ENCODE measurements at places on chromosomes 5 and 9.

- no peak for DNase-seq
Measured at GRCh38 chr9:130549093-130549735, 30.2 kb upstream of the FUBP3 start.

- DNase-seq, result peak; percentile 41
Measured at GRCh38 chr5:31811210-31811609, 172.3 kb downstream of the PDZD2 start.

DNA sequence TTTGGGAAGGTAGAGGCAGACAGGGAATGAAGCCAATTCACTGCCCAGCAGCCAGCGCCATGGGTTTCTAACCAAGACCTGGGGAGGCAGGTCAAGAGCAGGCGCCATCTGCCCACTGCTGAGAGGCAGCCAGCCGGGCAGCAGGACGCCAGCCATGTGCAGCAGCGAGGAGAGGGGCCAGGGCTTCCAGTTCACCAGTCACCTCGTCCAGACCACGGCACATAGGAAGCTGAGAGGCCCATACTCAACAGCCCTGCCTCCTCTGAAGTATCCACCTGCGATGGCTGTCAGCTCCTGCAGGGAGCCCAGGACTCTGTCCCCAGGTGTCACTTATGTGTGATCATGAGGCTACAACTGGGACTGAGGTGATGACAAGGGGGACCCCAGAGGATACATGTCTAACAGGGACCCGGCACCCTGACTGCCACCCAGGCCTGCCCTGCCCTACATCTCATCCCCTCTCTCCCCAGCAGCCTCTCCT lies 30.1 kb downstream of the IPPK start:
- no peak for DNase-seq

DNA sequence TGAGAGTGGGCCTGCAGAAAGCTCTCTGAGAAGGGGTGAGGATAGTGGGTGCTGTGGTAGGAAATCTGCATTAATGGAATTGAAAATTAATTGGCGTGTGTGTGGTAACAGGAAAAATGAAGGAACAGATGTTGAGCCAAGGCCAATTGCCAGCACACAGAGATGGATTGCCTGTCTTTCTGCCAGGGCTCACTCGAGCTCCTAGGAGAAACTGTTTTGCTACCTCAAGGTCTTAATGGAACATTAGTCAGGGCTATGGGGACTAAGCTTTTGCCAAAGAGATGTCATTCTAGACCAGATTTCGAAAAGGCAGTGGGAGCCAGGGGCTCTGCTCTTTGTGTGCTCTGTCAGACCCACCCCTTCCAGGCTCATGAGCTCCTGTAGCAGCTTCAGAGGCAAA lies 124.0 kb upstream of the EFNA5 start:
- DNase-seq, result no peak

- DNase-seq, result no peak
Measured at GRCh38 chr5:111505096-111505495, 7.2 kb downstream of the STARD4 start.

- DNase-seq, result peak; percentile 52
Measured at GRCh38 chr5:179870403-179870903, 11.8 kb upstream of the MRNIP start.

DNA sequence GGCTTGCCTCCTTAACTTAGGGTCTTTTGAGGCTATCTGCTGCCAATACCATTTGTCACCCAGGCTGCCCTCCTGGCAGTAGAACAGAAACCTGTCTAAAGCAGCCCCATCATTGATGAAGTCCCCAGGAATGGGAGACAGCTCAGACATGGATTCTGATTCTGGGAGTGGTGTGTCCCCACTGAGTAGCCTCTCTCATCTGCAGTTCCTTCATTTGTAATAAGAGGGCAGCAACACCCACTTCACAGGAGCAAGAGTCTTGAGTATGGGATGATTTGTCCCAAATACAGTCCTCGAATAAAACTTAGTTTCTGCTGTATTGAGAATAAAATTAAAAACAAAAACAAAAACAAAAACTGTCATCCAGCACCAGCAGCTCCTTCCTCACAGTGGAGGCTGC lies 167.6 kb downstream of the ASTN2 start:
- DNase-seq, result no peak

GRCh38 chr5:91020065-91020800 lies 362.9 kb downstream of the ARRDC3 start:
- DNase-seq, result no peak

GRCh38 chr5:131021646-131022045 lies 143.4 kb downstream of the HINT1 start:
- no peak for DNase-seq

- DNase-seq, result no peak
Measured at GRCh38 chr5:115858396-115858795, 16.7 kb downstream of the AP3S1 start.

- no peak for DNase-seq
Measured at GRCh38 chr5:163978897-163979296, 473.5 kb downstream of the MAT2B start.

GRCh38 chr5:33319841-33320240 lies 120.9 kb upstream of the TARS1 start:
- no peak for DNase-seq

DNA sequence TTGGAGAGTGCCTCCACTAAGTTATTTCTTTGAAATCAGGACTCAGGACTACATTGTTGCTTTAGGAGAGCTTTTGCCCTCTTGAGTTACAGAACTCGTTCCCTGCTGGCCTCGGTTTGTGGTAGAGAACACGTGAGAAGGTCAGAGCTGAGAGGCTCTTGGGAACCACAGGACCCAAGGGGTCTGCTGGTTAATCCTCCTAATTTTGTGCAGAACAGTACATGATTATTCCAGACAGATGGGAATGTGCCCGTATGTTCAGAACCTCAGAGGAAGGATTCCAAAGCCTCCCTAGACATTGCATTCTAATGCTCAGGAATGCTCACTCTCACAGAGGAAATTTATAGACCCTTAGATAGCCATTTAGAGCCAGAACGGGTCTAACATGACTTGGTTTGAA lies 25.2 kb upstream of the BASP1 start:
- DNase-seq, result no peak

- DNase-seq, result no peak
Measured at GRCh38 chr9:133352635-133353340, 3.5 kb downstream of the SURF1 start.

DNA sequence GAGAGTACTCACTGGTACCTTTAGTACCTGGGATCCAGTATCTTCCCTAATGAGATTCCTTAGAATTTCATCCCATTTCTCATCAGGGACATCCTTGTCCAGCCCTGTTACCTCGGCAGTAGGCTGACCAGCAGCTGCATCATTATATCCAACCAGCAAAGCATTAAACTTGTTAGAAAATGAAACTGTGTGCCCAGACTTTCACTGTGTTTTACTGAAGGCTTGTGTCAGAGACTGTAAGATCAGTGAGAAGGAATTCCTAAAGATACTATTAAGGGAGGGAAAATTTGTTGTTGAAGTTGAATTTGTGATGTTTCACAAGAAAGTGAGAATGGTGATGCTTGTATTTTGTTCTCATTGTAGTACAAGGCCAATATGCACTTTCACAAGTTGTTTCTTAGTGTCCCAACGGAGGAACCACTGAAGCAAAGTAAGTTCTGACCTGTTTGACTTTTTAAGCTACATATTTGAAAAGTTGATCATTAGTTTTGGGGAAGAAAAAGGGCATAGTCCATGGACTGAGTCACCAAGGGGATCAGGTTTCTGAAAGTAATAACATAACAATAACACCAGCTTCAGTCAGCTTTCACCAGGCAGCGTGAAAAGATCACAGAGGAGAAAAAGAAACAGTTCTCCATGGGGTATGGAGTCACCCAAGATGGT lies 48.8 kb downstream of the GRAMD2B start:
- DNase-seq, result no peak

DNA sequence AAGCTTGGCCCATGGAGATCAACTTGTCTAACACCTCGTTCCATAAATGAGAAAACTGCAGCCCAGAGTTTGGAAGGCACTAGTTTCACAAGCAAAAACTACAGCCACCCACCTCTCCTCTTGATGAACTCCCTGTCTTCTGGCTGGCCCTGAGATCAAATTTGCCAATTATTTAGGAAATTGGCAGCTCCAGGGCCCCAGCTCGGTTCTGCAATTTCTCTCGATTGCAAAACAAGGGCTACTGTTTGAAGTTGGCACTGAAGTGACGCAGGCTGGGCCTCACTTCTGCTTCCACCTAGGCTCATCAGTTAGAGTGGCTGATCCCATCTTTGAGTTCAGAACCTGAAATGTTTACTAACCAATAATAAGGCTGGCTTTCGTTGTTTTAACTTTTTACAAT lies 3.7 kb upstream of the GPX3 start:
- no peak for DNase-seq

- no peak for DNase-seq
Measured at GRCh38 chr9:81424431-81424830, 264.9 kb downstream of the TLE1 start.

GRCh38 chr5:173735691-173736090 lies 119.2 kb upstream of the BOD1 start:
- DNase-seq, result no peak

GRCh38 chr9:1759771-1760300 lies 255.3 kb upstream of the SMARCA2 start:
- no peak for DNase-seq

- DNase-seq, result no peak
Measured at GRCh38 chr9:89721176-89721700, 116.4 kb downstream of the GADD45G start.
